NCI-H1092 (cell line): ENCODE measurements at places on chromosomes 12 and 14.
A peak's percentile ranks its signal among the peaks of the same experiment; 100 is the strongest.

GRCh38 chr12:72493407-72493806 is 221.2 kb downstream of the TRHDE start:
- DNase-seq: no peak

DNA sequence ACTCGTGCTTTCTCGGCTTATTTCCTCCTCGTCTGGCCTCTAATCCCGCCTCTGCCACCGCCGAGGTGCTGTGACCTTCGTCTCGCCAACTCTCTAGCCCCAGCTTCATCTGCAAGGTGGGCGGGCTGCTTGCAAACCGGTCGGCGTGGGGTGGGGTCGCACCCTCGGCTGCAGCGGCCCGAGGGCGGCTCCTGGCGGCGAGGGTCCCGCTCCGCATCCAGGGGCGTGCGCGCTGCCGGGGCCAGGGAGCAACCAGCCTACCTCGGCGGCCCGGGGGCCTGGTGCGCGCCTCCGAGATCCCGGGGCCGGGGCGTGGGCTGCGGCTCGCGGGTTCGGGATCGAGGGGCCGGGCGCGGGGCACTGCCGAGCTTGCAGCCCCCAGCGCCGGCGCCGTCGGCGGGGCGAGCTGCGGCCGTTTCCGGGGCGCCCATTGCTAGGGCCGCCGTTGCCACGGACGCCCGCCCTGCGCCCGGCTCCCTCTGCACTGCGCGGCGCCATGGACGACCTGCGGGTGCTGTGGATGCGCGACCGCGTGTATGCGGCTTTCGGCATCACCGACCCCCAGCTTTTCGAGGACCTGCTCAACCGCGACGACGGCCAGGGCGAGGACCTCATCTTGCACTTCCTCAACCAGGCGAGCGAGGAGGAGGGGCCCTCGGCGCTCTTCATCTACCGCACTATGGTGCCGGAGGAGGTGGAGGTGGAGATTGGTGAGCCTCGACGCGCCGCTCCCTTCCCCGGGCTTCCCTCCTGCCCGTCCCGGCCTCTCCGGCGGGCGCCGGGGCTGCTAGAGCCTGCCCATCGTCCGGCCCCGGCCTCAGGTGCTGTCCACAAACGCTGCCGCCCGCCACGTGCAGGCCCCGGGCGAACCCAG is at the start of gene DNAH10:
DNAH10 (plus strand) TSS at position 461 of the 874 bp plus-strand sequence; CDS start at position 497, 36 bp downstream.
- DNase-seq: no peak

GRCh38 chr14:32189811-32190210 is 12.0 kb upstream of the RNU6-7 start:
- DNase-seq: no peak

- no peak for DNase-seq
These were observed 30.4 kb upstream of the PLEKHG6 start for GRCh38 chr12:6280053-6280469.

DNA sequence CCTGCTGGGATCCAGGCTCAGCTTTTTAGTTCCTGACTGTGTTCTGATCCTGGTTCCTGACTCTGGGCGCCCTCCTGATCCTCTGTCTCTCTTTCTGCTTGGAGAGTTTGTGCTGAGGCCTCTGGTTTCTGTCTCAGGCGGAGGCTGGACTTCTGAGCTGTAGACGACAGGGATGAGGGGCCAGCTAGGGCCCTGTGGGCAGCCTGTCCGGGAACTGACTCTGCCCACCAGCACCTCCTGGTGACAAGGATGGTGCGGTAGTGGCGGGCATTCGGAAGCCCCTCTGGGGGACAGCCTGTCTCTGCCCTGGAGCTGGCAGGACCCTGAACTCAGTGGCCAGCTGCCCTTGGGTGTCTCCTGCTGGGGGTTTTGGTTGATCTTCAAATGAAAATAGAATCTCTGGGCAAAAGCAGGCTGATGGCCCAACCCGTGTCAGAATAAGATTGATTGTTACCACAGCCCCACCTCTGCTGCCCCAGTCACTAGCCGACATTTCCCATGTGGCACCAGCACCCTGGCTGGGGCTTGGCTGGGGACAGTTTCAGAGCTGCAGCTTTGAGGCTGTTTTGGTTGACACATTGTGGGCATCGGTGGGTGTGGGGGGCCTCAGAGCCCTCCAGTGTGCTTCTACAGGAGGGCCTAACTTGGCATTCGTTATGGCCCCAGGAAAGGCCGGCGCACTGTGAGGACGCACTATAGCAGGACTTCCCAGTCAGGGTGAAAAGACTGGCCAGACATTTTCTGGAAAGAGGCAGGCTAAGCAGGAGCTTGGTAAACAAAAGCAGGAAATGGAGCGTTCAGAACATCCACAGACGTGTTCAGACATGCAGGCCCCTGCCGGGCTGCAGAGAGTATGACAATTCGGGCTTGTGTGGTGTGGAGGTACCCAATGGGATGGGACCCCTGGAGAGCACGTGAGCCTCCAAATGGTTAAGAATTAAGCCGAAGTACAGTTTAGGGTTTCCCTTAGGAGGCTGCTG is 16.2 kb downstream of the KRT80 start:
- DNase-seq: no peak

GRCh38 chr12:77153706-77154105 is 88.3 kb upstream of the E2F7 start:
- DNase-seq: no peak

GRCh38 chr12:128073937-128074336 is 193.0 kb upstream of the TMEM132C start:
- no peak for DNase-seq

DNA sequence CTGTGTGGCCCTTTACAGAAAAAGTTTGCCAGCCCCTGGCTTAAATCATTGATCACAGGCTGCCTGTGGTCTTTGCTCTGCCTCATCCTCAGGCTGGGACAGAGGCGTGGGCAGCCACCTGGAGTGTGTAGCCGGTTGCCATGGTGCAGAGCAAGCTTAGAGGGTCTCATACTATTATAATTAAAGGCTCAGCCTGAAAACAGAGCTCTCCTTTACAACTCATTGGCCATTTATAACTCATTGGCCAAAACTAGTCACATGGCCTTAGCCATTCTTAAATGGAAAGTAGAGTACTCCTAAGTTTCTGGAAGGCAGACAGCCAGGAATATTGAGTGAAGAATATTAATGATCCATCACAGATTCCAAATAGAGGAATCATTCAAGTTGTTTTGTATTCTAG is 3.0 kb downstream of the HSP90B1 start:
- no peak for DNase-seq

GRCh38 chr12:87822923-87823322 is 206.3 kb downstream of the C12orf50 start:
- no peak for DNase-seq

DNA sequence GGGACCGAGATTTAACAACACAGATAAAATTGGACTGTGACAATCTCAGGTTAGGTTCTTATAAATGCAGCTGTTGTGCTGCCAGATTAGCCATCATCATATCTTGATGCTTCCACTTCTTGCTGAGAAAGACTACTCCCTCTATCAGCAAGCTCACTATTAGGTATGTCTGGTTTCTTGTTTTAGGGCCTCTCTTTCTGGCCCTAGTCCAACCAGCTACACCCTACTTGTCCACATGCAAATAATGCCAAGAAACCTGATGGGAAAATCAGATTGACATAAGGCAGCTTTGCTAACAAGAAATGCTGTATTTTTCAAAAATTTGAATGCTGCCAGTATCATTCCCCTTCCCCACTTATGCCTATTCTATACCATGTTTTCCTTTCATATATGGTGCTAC is 296.0 kb downstream of the RMST start:
- no peak for DNase-seq

DNA sequence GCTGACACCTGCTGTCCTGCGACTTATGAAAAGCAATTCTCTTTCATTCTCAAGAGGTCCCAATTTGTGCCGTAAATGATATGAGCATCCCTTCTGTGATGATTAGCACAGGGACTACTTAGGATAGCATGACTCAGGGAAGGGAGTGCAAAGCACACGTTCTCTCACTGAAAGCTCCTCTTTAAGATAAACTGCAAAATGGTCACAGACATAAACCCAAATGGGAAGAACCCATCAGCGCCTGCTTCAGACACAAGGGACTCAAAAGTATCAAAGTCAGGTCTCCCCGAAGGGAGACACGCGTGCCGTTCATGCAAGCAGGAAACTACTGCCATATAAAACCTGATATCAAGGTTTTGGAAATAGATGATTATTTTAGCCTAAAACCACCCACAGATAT is 33.9 kb upstream of the PIWIL1 start:
- no peak for DNase-seq

GRCh38 chr12:131774576-131775391 is 53.4 kb upstream of the MMP17 start:
- peak; percentile 39 for DNase-seq

DNA sequence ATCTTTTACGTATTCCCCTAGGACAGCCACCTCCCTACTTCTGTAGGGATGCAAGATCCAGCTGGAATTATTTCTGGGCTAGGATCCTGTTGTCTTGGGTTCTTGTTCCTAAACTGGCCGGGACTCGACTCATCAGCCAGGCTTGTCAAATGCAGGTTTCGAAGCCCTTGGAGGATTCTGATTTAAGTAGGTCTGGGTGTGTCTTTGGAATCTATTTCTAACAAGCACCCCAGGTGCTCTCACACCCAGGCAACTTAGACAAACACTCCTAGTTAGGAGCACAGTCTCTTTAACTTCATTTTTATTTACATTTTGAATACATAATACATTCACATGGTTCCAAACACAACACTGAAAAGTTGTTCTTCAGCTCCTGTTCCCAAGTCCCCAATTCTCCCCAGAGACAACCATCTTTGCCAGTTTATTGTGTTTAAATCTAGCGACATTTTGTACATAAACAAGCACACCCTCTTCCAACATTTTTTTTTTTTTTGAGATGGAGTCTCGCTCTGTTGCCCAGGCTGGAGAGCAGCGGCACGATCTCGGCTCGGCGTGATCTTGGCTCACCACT is 20.9 kb downstream of the MORN3 start:
- DNase-seq: no peak

DNA sequence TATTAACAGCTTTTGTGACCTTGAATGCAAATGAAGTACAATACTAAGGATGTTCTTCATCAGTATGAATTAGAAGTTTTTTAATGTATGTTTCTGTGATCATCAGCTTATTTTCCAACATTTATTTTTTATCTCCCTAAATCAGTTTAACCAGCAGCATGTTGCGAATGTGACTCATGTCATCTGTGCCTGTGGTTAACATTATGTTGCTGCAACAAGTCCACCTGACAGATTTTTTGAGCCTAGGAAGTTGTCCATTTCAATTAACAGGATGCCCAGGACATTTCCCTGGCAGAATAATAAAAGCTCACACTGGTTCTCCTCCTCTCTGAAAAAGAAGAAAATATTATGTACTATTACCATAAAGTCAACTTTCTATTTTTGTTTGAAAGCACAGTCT is 155.5 kb downstream of the SYT1 start:
- DNase-seq: no peak

DNA sequence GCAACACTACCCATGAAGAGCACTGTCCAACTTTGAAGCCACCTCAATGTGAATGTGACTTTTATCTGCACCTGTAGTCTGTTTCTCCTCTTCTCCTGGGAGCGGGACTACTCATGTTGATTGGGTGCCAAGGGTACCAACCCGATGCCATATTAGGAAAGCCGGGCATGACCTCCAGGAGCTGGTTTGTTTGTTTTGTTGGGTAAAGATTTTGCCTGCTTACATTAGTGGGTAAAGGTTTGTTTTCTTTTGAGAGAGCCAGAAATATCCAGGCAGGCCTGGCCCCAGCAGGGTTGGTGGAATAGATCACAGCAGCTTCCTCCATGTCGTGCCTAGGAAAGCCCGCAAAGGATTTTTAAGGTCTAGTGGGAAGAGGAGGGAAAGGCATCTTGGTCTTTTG is 19.7 kb upstream of the ITPK1 start:
- DNase-seq: no peak

DNA sequence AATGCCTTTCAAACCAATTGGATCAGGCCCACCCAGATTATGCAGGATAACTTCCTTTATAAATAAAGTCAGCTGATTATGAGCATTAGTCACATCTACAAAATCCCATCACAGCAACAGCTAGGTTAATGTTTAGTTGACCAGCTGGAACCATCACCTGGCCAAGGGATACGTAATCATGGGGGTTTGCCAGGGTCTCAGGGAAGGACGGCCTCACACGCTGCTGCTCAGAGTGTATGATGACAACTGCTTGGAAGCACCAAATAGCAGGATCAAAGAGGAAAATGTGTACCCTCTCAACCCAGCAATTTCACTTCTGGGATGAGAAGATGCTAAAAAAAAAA is 162.6 kb downstream of the SLC15A4 start:
- peak; percentile 52 for DNase-seq

- DNase-seq: peak; percentile 22
These were observed 20.3 kb upstream of the AMN1 start for GRCh38 chr12:31749024-31749704.

DNA sequence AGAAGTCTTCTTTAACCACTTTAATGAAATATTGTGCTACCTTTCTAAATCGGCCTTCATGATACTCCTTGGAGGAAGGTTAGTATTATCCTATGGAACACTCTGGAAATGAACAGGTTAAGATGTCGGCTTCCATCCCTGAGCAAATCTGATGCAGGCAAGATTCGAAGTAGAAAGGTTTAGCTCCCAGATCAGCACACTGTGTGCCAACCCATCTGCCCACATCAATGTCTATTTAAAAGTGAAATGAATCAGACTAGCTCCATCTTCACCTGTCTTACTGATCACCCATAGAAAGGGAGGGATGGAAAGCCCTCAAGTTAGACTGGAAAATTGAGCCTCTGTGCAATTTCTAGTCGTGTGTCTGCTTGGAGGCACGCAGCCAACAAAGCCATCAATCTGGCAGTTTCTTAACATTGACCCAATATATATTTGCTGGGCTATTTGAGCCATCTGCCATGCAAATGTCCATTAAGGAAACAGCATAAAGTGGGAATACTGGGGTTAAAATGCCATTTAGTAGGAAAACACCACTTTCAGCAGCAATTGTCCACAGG is 506.1 kb downstream of the RMST start:
- DNase-seq: peak; percentile 56

- DNase-seq: no peak
These were observed 43.8 kb upstream of the CSRNP2 start for GRCh38 chr12:51127050-51127729.

- DNase-seq: no peak
These were observed 181.0 kb upstream of the RGS6 start for GRCh38 chr14:71751264-71751663.

- DNase-seq: no peak
These were observed 239.7 kb downstream of the SNAPC1 start for GRCh38 chr14:62001963-62002362.

DNA sequence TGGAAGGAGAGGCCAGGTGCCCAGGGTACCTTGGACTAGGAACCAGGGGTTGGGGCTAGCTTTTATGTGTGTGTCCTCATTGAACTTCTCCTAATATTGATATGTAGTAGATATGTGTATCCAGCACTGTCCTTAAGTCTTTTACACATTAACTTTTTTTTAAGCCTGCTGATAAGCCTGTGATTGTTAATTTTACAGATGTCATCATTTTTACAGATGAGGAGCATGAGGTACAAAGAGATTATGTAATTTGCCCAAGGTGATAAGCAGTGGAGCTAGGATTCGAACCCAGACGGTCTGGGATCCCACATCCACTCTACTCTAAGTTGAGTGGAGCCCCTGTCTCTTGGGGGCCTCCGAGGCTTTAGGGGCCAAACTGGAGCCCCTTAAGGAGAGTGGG is 10.2 kb upstream of the NR4A1 start:
- DNase-seq: no peak

- DNase-seq: no peak
These were observed 100.3 kb downstream of the DAD1 start for GRCh38 chr14:22488522-22489243.
